ENCODE measurements at places on chromosomes 11 and 22.

DNA sequence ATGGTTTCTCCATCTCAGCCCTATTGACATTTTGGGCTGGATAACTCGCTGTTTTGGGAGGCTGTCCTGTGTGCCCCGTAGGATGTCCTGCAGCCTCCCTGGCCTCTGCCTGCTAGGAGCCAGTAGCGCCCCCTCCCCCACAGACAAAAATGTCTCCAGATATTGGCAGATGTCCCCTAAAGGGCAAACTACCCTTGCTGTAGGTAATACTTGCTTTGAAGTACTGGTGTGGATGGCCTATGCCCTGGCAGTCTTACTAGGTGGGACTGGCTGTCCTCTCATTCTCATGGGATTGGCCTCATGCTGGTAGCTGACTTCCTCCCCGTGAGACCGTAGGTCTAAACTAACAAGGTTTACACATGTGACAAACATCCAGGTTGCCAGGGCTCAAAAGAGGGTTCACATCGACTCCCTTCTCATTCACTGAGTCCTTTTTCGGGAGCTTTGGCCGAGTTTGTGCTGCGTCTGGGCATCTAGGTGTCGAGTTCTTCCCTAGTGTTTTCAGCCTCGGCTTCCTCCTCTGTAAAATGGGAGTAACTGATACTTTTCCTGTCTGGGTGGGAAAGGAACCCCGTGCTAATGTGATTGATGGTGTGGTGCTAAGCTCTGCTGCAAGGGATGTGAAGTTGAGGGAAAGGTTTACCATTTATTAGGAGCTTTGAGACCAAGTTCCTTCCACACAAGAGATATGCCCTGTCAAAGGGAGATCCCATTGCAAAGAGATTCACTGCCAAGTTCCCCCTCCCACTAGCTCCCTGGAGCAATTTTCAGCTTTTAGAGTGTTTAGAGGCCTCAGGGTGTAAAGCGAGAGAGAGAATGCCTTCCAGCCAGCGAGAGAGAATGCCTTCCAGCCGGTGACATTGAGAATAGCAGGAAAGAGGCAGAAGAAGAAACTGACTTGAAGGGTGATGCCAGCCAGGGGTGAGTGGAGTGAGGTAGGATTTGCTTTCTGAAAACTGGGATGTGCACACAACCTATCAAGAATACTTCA is 17.0 kb downstream of the PTPRJ start:
- no peak for DNase-seq

DNA sequence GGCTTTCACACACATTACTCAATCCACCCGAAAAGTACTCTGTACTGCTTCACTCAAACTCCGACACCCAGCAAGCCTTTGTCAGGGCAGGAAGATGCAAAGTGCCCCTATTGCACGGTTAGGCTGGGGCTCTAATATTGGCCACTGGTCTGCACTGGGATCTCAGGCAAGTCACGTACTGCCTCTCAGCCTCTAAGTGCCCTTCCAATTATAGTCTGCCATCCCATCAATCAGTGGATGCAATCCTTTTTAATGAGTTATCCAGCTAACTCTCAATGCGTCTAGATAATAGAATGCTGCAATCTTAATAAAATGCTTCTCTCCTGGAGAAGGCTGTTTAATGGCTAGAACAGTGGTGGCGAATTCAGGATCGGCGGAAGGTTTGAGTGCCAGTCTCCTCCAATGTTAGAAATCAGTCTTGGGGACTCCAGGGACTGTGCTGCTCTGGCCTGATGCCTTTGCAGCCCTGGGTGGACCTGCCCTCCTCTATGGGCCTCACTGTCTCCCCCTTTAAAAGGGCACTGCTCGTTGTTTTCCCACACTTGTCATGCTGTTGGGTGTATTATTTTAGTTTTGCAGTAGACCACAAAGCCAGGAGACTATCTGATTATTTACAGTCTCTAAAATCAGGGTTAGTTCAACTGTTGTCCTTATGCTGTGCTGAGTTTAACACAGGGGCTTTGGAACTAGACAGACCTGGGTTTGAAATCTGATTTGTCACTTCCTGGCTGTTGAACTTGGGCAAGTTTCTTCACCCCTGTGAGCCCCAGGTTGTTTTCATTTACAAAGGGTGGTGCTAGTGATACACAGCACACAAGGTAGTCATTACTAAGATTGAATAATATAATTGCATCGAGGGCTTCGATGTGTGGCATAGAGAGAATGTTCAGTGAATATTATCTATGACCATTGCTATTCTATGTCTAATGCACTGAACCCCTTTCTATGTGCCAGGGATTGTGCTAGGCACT is 36.7 kb downstream of the CLMP start:
- no peak for DNase-seq

DNA sequence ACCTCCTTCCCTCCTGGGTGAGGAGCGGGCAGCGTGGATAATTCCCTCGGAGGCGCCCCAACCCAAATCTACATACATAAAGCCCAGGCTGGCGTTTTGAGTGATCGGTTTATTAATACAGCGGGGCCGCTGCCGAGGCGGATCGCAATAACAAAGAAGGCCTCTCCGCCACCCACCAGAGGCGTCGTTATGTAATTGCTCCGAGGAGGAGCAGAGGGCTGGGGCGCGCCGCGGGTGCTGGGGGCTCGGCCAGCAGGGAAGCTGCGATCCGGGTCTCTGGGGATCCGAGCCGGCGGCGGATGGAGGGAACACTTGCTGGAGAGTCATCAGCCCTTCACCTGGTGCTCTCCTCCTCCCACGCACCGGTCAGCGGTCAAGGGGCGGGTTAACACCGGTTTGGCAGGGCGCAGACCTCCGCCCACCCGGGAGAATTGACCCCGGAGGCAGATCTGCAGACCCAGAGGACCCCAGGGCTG is 6.4 kb upstream of the TP53I11 start:
- DNase-seq: no peak

- DNase-seq: no peak
These were observed 8.8 kb downstream of the BCL9L start for GRCh38 chr11:118916842-118917388.

- DNase-seq: no peak
These were observed 20.6 kb downstream of the CLMP start for GRCh38 chr11:123174196-123175183.

GRCh38 chr11:134913391-134913790 is 501.3 kb upstream of the B3GAT1 start:
- DNase-seq: no peak

- no peak for DNase-seq
These were observed at the start of gene HEPHL1 for GRCh38 chr11:94020777-94021481. HEPHL1 (plus strand) TSS chr11:94021354; CDS start chr11:94021369, 15 bp downstream.

GRCh38 chr11:17734418-17734911 is at the start of gene KCNC1:
KCNC1 (plus strand) TSS chr11:17734781; CDS start chr11:17736003, 1,222 bp downstream.
- no peak for DNase-seq

All from activated CD8-positive, alpha-beta memory T cell treated with anti-CD3 and anti-CD28 coated beads for 48 hours (primary cell).